Lower leg skin (tissue), 4 donors: ENCODE measurements at places on chromosomes 3 and 15.

DNA sequence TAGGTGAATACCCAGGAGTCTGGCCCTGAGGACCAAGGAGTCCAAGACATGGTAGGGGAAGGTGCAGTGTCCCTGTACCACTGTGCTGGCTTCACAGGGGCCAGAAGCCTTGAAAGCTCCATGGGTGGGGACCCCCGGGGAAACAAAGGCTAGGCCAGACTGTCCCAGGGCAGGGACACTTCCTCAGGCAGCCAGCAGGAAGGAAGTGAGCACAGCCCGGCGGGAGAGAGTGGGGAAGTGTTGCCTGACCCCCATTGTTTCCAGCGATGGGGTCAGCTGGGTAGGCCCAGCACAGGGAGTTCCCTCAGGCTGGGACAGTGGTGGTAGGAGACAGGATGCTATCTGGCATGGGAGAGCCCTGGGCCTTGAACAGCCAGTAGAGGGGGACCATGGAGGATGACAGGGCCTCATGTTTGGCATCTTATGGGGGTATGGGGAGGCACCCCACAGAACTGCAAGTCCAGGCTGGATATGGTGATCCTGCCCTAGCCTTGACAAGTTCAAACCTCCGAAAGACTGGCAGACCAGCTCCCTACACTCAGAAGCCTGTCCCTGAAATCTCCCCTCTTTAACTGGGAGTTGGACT lies 1.2 kb upstream of the HYAL2 start:
- DNase-seq = no peak

- no peak for DNase-seq
Observed at GRCh38 chr3:162742159-162742717, 1245.6 kb downstream of the OTOL1 start.

DNA sequence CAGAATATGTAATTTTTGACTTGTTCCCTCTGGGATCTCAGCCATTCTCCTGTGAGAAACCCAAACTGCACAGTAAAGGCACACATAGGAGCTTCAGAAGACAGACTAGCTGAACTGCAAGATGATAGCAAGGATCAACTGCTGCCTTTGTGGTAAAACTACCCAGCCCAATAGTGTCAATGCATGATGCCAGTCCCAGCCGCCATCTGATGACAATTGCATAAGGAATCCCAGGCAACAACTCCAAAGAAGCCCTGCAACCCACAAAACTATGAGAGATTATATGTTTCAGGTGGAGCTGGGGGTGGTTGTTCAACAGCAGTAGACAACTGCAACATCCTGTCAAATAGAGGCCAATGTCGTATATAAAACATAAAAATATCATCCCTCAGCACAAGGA lies 192.4 kb upstream of the ARPP21 start:
- no peak for DNase-seq

DNA sequence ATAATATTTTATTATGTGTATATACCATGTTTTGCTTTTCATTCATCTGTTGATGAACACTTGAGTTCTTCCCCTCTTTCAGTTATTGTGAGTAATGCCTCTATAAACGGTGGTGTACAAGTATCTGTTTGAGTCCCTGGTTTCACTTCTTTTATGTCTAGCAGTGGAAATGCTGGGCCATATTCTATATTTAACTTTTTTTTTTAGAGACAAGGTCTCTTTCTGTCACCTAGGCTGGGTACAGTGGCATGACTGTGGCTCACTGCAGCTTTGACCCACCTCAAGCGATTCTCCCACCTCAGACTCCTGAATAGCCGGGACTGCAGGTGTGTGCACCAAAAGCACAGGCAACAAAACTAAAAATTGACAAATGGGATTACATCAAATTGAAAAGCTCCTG lies 19.9 kb downstream of the GOLM2 start:
- no peak for DNase-seq

DNA sequence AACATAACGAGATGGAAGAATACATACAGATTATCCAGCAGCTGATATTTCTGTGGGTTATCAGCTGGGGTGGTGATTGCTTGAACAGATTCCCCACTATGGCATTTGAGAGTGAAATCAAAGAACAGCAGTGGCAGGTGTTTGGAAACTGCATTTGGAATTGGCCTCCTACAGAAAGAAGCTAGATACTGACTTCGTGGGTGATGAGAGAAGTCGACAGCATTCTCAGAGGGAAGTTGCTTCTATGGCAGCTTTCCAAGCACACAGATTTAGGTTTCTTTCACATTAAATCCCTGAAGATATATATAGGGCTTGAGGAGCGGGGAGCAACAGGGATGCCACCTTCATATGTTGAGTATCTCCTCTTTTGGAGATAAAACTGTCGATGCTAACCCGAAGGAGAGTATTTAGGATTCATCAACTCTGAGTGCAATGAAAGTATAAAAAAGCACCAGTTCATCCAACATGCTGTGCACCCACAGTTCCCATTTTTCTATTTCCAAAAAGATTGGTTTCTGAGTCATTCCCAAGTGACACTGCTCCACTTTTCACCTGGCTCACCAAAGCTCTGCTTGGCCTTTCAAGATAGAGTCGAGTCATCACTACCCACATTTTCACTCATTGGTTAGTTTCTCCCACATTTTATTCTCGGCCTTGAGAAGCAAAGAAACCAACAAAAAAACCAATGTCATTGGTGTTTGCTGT lies 579.8 kb upstream of the SUCLG2 start:
- DNase-seq = no peak

DNA sequence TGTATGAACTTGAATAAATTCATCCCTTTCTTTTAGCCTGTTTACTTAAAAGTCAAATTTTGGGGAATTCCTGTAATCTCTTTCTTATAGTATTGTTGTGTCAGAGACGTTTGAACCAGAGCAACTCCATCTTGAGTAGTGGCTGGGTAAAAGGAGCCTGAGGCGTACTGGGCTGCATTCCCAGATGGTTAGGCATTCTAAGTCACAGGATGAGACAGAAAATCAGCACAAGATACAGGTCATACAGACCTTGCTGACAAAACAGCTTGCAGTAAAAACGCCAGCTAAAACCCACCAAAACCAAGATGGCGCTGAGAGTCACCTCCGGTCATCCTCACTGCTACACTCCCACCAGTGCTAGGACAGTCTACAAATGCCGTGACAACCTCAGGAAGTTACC lies 94.5 kb downstream of the P3H2 start:
- DNase-seq = no peak

DNA sequence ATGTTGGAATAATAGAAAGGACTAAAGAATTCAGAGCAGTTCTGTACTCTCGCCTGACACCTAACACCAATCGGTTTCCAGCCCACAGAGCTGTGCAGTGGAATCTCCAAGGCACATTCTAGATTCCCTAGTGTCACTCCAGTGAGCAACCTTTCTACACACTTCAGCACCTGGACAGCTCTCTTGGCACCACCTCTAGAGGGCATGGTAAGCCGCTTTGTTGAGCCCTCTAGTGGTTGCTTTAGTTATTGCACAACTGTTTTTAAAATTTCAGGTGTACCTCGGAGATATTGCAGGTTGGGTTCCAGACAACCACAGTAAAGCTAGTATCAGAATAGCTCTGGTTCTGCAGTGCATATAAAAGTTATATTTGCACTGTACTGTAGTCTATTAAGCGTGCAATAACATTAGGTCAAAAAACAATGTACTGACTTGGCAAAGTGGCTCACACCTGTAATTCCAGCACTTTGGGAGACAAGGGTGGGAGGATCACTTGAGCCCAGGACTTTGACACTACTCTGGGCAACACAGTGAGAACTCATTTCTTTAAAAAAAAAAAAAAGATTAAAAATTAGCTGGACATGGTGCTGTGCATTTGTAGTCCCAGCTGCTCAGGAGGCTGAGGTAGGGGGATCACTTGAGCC lies 26.5 kb upstream of the ERC2 start:
- DNase-seq = peak; percentile 85

- DNase-seq = no peak
Observed at GRCh38 chr15:78950343-78950742, 5.5 kb upstream of the CTSH start.

DNA sequence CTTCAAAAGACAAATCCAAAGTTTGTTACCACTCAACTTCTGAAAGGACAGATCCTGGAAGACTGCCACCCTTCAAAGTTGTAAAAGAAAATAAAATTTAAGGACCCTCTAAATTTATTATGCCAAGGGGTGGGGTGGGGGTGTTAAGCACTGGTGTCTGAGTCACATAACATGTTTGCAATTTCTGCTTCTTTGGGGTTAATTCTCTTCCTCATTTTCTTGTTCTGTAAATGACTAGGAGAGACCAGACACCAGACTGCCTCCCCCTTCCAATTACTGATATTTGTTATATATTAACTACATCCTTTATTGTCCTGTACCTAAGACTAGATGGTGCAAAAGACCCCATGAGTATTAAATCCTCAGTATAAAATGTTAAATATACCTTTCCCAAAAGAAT lies 242.8 kb downstream of the ZNF385D start:
- DNase-seq = no peak

DNA sequence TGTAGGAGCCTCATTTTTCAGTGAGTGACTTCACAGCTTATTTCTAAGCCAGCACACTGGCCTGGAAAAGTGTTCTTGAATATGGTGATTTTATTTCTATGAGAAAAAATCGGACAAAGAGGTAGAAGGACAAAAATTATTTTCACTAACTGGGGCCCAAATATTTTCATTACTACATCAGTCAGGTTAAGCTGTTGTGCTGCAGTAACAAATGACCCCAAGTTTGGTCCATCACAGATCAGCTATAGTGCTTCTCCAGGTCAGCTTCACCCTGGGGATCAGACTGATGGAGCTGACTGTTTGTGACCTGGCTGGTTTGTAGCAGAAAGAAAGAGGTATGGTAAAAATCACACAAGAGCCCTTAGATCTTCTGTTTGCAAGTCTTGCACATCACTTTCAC lies 97.9 kb upstream of the STT3B start:
- DNase-seq = no peak

DNA sequence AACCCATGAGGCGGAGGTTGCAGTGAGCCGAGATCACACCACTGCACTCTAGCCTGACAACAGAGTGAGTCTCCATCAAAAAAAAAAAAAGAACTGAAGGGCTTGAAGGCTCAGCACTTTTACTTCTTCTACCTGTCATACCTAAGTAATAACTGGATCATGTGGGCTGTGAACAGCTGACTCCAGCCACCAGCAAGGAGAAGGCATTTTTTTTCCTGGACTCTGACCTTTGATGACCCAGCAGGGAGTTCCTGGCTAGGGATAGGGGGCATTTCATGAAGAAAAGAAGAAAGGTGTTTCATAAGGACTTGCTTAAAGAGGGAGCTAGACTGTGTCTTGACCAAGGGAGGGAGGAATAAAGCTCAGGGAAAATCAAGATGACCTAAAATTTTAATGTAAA lies 266.0 kb downstream of the ZNF621 start:
- DNase-seq = no peak

- no peak for DNase-seq
Observed at GRCh38 chr3:186939536-186939935, 9.2 kb downstream of the ST6GAL1 start.

GRCh38 chr15:96038650-96039049 lies 291.9 kb upstream of the NR2F2 start:
- DNase-seq = no peak

- DNase-seq = no peak
Observed at GRCh38 chr3:46489875-46490274, 7.9 kb upstream of the RTP3 start.
